ENCODE measurements at places on chromosomes 11 and 22.

- no peaks in the 10 kb centered on the region for H3K4me1 ChIP-seq
- H3K4me3 ChIP-seq: no peak overlapping the region
- H3K27me3 ChIP-seq: no peaks in the 10 kb centered on the region
- no peak overlapping the region for H3K27ac ChIP-seq
- DNase-seq: peak; percentile 57
Measured at GRCh38 chr11:34160049-34160721, 54.8 kb downstream of the NAT10 start.

DNA sequence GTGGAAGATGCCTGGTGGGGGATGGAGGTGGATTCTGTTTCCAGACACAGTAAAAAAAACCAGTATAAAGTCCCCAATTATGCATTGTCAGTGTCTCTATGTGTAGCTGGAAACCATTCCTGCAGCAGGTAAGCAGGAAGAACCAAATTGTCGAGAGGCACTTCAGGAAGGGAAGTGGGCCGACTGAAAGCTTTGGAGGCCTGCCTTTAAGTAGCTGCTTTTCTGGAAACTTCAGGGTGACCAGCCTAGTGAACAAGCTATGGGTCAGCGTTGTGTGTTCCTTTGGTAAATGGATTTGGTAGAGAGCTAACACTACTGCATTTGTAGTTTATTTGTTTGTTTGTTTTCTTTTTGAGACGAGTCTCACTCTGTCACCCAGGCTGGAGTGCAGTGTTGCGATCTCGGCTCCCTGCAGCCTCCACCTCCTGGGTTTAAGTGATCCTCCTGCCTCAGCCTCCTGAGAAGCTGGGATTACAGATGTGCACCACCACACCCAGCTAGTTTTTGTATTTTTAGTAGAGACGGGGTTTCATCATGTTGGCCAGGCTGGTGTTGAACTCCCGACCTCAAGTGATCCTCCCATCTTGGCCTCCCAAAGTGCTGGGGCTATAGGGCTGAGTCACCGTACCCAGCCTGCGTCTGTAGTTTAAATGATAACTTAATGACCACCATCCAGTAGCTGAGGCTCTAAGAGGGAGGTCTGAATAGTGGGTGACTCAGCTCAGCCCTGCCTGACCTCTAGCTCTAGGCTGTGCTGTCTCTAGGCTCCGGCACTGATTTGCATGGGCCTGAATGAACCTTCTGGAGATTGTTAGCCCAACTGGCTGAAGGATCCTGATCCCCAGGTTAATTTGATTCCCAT lies 12.8 kb downstream of the PTPRJ start:
- peak; percentile 83 for DNase-seq
- H3K4me3 ChIP-seq: no peak overlapping the region
- H3K27me3 ChIP-seq: no peaks in the 10 kb centered on the region
- H3K27ac ChIP-seq: peak overlapping the region; percentile 19

GRCh38 chr22:30816413-30816812 lies 121.7 kb downstream of the OSBP2 start:
- H3K4me3 ChIP-seq: no peak overlapping the region
- no peak for DNase-seq
- no peak overlapping the region for H3K27ac ChIP-seq
- no peaks in the 10 kb centered on the region for H3K27me3 ChIP-seq
- no peaks in the 10 kb centered on the region for H3K36me3 ChIP-seq

DNA sequence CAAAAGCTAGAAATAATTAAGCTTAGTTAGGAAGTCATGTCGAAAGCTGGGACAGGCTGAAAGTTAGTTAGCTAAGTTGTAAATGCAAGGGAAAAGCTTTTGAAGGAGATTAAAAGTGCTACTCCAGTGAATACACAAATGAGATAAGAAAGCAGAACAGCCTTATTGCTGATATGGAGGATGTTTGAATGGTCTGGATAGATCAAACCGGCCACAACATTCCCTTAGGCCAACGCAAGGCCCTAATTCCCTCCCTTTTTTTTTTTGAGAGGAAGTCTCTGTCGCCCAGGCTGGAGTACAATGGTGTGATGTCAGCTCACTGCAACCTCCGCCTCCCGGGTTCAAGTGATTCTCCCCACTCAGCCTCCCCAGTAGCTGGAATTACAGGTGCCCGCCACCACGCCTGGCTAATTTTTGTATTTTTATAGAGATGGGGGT lies 23.3 kb upstream of the WEE1 start:
- no peaks in the 10 kb centered on the region for H3K4me1 ChIP-seq
- H3K27ac ChIP-seq: no peak overlapping the region
- H3K36me3 ChIP-seq: no peaks in the 10 kb centered on the region
- no peaks in the 10 kb centered on the region for H3K27me3 ChIP-seq

GRCh38 chr11:132935383-132935782 lies 596.9 kb downstream of the OPCML start:
- DNase-seq: no peak
- no peak overlapping the region for H3K4me3 ChIP-seq
- H3K27ac ChIP-seq: no peak overlapping the region
- H3K36me3 ChIP-seq: no peaks in the 10 kb centered on the region

DNA sequence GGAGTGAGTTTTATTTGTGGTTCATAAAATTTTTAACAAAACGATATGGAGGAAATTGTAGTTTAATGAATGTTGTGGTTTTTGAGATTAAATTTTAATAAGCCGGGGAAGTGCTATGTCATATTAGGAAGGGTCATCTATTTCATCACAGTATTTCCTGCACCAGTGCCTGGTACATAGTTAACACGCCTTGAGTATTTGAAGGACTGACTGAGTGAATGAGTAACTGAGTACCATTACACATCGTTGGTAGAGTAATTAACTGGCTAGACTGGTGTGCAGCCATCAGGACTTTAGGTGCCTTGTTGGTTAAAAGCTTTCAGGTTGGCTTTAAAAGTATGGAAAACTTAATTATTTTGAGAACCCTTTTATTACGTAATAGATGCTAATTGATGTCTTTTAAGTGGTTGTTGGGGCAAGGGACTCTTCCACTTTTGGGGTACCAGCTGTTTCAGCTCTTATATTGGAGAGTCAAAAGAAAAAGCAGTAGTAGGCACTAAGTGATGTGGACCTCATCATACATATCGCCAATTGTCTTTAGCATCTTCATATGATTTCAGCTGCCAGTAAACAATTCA lies 101.8 kb downstream of the DDX10 start:
- H3K27me3 ChIP-seq: no peaks in the 10 kb centered on the region
- H3K4me1 ChIP-seq: no peaks in the 10 kb centered on the region
- DNase-seq: no peak
- no peaks in the 10 kb centered on the region for H3K36me3 ChIP-seq

- no peak overlapping the region for H3K4me3 ChIP-seq
- no peaks in the 10 kb centered on the region for H3K4me1 ChIP-seq
- peak; percentile 99 for DNase-seq
- no peaks in the 10 kb centered on the region for H3K27me3 ChIP-seq
- H3K36me3 ChIP-seq: no peaks in the 10 kb centered on the region
- H3K27ac ChIP-seq: no peak overlapping the region
Measured at GRCh38 chr11:68447015-68447801, 13.3 kb upstream of the PPP6R3 start.

- no peak overlapping the region for H3K27ac ChIP-seq
- H3K4me3 ChIP-seq: no peak overlapping the region
- H3K36me3 ChIP-seq: no peaks in the 10 kb centered on the region
- DNase-seq: no peak
- peaks cover 7% of the 10 kb centered on the region for H3K4me1 ChIP-seq
- peaks cover 2% of the 10 kb centered on the region for H3K27me3 ChIP-seq
Measured at GRCh38 chr11:113528982-113529381, 53.8 kb upstream of the DRD2 start.

DNA sequence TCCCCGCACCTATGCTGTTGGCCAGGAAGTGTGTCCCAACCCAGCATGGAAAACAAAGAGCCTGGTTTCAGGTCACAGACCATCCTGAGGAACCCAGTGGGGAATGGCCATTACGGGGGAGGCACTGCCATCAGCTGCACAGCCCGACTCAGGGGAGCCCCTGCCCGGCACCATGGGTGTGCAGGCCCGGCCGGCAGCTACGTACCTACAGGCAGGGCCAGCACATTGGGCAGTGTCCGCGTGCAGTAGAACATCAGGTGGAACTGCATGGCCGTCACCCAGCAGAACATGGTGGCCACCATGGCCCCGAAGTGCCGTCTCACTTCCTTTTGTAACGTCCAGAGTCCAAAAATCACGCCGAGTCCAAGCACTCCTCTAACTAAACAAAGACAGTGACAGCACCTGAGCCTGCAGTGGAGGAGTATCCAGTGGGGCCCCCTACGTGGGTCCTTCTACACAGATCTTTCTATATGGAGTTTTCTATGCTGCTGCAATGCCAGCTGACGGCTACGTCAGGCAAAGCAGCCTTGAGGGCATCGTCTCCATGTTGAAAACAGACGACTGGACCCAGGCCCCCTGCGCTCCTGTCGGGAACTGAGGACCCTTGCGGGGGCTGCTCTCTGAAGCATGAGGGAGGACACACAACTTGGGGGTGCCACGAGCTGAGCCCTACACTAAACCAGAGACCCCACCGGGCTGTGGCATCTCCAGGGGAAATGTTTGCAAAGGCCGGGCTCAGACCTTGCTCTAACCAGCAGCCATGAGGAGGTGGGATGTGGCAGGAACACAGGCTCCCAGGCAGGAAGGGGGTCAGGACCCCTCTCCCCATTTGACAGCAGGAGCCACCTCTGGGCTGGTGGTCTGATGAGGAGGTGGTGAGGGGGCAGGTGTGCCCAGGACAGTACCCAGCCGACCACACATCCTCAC lies 7.7 kb downstream of the ALG12 start:
- H3K4me3 ChIP-seq: no peak overlapping the region
- H3K4me1 ChIP-seq: no peaks in the 10 kb centered on the region
- no peak overlapping the region for H3K27ac ChIP-seq

DNA sequence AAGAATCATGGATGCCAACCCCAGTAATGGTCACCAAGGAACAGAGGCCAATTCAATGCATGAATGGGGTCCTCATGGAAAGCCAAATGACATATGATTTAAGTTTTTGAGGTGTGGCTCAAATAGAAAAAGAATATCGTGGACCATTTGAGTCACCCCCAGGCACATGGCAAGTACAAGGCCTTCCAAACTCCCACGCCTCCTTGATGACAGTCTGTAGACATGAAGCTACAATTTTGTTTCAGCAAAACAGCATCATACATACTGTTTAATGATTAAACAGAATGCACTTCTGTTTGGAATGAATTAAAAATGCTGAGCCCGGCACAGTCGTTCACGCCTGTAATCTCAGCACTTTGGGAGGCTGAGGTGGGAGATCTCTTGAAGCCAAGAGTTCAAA lies 7.4 kb downstream of the FADD start:
- no peak overlapping the region for H3K4me3 ChIP-seq
- peaks cover 37% of the 10 kb centered on the region for H3K36me3 ChIP-seq
- peaks cover 14% of the 10 kb centered on the region for H3K4me1 ChIP-seq
- peak overlapping the region; percentile 87 for H3K27ac ChIP-seq
